ENCODE measurements at places on chromosomes 16 and 17.

GRCh38 chr17:50785126-50785525, 17.8 kb upstream of the ANKRD40CL start:
- no peak for DNase-seq

DNA sequence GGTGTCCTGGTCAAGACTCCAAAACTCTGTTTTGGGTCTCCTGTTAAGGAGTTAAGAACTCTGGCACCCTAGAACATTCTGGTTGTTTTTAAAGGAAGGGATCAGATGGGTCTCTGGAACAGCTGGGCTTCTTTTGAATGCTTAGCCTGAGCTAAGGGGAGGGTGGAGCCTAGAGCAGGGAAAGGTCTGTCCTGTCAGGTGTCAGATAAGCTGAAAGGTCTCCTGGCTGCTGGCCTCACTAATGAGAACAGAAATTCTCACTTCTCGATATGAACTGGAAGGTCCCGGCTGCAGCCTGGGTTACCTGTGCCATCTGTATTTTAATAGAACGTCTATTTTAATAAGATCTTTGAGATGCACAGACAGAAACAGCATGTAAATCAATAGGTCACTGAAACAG, 69.0 kb downstream of the RAP1GAP2 start:
- no peak for DNase-seq

GRCh38 chr16:50466170-50466569, 82.0 kb upstream of the NKD1 start:
- DNase-seq, result no peak

DNA sequence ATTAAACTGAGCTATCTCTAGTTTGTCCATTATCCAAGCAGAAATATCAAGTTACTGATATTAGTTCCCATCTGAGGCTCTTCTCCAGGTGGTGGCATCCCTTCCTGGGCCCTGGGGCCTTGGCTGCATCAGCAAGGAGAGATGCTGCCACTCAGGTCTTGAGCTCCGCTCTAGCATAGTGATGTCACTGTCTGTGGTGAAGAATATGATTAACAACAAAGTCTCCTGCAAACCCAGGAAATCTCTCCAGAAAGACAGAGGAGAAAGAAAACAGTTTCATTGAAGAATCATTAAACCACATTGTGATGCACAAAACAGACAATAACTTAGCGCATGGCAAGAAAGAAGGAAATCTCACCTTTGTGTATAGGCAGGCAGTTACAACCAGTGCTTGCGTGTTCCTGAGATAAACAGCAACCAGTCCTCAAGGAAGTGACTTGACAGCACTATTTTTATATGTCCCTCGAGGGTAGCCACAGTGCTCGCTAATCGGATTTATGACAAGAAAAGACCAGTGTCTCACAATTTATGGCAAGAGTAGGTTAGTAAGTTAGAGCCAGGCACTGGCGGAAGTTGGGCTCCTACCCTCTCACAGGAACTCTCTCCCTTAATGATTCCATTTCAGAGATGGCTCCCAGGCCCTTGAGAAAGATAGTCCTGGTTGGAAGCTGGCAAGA, 151.1 kb downstream of the AHSP start:
- no peak for DNase-seq

DNA sequence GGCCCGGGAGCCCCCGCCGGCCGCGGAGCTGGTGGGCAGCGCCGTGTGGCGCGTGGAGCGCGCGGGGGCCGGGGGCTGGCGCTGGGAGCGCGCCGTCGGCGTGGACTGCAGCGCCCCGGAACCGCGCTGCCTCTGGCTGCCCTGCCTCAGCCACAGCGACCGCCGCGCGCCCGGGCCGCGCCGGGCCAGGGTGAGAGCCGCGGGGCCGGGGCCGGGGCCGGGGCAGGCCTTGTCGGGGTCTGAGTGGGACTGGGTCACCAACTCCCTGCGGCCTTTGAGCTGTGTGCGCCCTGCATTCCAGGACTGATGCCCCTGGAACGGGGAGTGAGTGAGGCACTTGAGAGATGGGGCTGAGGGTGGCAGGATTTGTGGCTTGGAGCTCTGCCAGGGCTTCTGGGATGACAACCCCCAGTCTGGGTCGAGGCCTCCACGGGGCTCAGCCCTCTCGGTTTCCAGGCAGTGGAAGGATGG, 25.7 kb downstream of the ARHGAP23 start:
- peak; percentile 67 for DNase-seq

DNA sequence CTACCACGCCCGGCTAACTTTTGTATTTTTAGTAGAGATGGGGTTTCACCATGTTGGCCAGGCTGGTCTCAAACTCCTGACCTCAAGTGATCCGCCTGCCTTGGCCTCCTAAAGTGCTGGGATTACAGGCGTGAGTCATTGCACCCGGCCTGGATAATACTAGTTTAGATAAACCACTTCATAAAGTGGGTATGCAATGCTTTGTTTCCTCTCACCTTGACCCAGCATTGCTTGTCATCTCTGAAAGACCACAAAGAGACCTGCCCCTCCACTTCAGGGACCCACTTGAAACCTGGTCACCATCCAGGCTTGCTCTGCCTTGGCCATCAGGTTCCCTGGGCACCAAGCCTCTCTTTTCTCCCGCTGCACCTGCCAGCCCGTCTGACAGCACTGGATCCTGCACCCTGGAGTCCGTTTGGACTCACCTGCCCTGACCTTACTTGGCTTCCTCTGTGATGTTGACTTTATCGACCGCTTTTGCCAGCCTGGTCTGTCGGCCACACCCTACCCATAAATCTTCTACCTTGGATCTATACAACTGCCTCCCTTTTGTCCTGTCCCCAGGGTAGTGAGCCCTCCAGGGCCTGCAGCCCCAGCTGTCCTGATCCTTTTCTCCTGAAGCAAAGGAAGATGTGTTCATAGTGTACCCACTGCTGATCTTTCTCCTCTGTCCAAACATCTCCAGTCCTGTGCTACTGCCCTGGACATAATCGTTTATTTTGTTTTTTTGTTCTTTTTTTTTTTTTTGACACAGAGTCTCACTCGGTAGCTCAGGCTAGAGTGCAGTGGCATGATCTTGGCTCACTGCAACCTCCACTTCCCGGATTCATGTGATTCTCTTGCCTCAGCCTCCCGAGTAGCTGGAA, 12.7 kb upstream of the ZG16 start:
- DNase-seq, result no peak

- DNase-seq, result no peak
Observed at GRCh38 chr17:77391668-77392375, 251.1 kb downstream of the SEC14L1 start.

DNA sequence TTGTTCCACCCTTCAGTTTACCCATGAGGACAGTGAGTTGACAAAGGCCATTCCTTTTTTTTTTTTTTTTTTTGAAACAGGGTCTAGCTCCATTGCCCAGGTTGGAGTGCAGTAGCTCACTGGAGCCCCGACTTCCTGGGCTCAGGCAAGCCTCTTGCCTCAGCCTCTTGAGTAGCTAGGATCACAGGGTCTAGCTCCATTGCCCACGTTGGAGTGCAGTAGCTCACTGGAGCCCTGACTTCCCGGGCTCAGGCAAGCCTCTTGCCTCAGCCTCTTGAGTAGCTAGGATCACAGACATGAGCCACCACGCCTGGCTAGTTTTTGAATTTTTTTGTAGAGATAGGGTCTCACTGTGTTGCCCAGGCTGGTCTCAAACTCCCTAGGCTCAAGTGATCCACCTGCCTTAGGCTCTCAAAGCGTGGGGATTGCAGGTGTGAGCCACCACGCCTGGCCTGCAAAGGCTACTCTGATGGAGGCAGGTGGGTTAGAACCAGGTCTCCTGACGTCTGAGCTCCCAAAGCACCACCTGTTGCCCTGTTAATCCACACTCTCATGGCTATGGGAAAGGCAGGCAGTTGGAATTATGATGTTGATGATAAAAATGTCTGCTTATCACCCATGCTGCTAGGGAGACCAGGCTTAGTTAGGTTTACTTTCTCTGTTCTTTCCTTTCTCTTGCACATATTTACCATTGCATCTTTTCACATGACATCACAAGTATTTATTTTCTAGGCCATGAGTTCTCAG, 65.2 kb downstream of the KSR1 start:
- no peak for DNase-seq

GRCh38 chr16:84514874-84515835, 10.7 kb upstream of the MEAK7 start:
- DNase-seq, result no peak

GRCh38 chr17:80080081-80080480, 21.3 kb upstream of the GAA start:
- DNase-seq, result no peak

DNA sequence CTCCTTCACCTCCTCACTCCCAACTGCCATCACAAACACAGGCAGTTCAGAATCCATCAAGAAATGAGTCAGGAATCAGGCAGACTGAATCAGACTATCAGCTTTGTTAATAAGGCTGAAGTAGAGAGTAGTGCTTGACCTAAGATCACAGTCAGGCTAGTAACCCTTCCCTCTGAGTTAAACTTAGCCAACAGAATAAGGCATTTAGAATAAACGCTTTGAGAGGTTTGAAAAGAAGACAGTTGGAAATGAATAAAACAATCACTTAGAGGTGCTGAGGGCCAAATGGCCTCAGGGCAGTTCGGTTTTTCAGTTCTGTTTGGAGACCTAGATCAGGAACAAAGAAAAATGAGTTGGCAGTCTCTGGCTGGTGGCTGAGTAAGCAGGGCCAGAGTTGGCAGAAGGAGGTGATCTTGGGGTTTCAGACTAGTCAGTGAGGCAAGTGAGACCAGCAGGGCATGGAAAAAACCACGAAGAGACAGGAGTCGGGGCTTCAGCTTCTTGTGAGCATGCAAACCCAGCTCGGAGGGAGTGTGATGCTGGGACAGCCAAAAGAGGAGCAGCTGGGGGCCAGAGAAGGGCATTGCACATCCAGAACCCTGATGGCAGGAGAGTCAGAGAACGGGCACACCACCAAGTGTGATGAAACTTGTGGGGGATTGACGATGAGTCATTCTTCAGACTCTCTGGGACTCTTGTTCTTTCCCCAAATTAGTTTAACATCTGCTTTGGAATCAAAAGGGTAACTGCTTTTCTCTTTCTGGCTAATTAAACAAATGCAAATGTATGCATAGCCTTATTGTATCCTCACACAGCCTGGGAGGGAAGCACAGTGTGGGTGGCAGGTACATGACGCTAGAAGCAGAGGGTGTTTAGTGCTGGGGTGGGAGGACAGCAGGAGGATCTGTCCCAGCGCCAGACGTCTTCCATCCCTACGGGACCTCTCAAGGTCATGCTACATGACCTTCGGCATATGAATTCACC, 54.8 kb downstream of the SPECC1 start:
- peak; percentile 79 for DNase-seq

GRCh38 chr16:88289968-88290401, 92.8 kb upstream of the ZNF469 start:
- DNase-seq, result no peak

GRCh38 chr17:63613663-63614062, 8.6 kb upstream of the MAP3K3 start:
- no peak for DNase-seq

DNA sequence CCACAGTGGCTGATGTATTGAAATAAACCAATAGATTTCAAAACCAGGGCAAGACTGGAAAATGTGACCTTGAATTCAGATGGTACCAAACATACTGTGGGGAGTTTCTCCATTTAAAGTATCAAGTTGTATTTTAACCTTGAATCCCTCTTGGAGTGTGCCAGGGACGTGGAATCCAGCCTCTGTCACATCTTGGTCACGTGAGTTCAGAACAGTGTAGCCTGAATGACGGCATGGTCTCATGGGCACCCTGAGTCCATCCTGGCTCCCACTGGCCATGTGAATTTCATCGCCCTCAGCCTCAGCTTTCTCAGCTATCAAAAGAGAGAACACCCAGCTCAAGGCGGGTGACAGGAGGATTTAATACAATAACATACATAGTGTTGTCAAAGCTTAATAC, 6.8 kb downstream of the ZNF771 start:
- no peak for DNase-seq

DNA sequence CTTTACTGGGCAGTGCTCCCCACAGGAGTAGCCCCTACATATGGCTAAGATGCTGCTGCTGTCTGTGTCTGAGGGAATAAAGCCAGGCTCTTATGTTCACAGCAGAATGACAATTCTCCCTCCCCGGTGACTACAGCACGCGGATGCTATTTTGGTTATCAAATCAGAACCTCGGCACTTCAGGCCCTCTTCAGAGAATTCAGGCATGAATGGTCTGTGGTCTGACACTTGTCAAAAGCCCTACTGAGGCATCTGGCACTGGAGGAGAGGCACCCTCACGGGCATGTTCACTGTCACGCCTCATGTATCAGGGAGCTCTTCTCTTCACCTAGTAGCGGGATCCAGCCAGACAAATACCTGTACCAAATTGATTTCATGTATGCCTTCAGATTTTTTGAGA, 30.4 kb downstream of the KIAA0513 start:
- peak; percentile 5 for DNase-seq

- DNase-seq, result no peak
Observed at GRCh38 chr16:50247906-50248608, 18.3 kb upstream of the ADCY7 start.

DNA sequence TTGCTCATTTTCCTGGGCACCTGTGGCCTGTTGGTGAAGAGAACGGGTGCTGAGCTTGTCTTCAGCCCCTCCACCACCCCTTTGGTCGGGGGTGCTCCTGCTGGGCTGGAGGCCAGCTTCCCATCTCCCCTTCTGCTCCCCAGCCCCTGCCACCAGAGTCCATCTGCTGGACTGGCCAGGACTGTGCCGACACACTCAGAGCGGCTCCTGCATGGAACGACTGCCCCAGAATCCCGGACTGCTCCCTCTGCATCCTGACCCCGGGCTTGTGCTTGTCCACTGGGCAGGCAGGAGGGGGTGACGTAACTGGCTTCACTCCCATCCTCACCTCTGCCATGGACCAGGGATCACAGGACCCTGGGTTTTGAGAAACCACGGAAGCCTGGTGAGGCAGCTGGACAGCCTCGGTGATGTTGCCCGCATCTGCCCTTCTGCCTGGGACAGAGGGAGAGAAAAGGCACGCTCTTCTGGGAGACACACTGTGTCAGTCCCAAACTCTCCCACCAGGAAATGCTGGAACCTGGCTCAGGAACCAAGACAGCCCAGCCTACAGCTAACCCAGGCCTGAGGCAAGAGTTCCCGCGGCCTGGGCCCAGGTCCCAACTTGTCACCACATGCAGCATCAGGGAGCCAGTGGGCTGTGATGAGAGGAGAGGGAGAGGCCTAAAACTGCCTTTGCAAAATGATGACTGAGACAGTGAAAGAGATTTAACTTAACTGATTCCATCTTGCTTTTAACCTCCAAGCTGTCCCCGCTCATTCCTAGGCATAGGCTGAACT, 16.1 kb upstream of the GSDMA start:
- DNase-seq, result no peak

GRCh38 chr16:59144841-59145240, 410.7 kb upstream of the GOT2 start:
- peak; percentile 17 for DNase-seq

GRCh38 chr17:7850701-7851437, 4.0 kb upstream of the TMEM88 start:
- DNase-seq, result no peak

GRCh38 chr17:29726715-29727252, 104.1 kb upstream of the CORO6 start:
- DNase-seq, result no peak

GRCh38 chr16:12197812-12198211, 221.3 kb downstream of the SNX29 start:
- DNase-seq, result no peak

- no peak for DNase-seq
Observed at GRCh38 chr17:12438813-12439586, 226.7 kb upstream of the MYOCD start.
